ENCODE measurements at places on chromosomes 12 and 14.

DNA sequence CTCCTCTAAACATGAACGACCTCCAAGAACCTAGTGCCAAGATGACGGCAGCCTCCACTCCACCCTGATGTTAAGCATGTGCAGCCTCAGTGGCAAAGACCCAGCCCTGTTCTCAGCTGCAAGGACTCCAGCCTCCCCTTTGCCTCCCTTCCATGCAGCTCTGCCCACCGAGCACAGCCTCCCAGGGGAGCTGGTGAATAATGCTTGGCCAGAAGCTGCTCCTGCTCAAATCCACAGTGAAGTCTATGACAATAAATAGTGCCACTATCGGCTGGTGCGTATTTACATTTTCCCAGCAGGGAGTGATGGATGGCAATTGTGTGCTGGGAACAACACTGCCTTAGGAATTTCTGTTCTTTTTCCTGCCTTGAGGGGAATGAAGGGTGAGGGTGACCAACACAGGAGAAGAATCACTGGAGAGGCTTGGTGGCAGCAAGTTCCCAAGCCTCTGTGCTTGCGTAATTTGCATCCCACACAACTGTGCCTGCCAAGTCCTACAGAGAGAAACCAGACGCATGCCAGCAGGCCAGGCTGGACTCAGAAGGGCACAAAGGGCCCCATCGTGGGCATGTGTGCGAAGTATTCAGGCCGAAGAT is 29.9 kb upstream of the TC2N start:
- no peak for DNase-seq

GRCh38 chr12:81401241-81401640 is 323.4 kb downstream of the ACSS3 start:
- no peak for DNase-seq

DNA sequence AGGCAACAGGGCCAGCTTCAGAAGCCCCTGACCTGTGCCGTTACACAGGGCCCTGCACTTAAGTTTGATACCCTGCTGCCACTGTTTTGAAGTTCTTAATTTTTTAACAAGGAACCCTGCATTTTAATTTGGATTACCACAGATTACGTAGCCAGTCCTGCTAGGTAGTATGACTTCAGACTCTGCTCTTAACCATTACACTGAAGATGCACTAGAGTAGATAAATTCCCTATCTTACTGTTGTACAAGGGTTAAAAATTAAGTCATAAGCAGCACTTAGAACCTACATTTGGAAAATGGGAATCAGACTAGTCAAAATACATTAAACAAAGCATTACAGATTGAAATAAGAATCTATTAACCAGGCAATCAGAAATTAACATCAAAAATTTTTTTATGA is 2.3 kb downstream of the GNPNAT1 start:
- DNase-seq: no peak

DNA sequence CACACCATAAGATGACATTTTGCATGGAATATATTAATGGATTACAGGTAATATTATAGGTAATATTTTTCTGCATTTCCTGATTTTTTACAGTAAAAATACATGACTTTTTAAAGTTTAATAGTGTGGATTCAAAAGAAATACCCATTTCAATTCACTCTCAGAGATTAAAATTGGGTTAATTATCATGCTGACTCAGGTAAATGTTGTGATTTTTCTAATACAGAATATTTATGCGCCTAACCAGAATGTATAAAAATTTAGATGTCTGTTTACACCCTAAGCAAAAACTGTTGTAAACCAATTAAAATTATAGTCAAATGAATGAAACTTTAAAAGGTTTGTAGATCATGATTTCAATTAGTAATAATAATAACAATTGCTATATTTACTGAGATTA is 117.2 kb upstream of the FLRT2 start:
- DNase-seq: no peak

GRCh38 chr12:89539426-89540223 is 13.8 kb upstream of the POC1B start:
- DNase-seq: no peak

- DNase-seq: no peak
Observed at GRCh38 chr14:55851301-55851700, 266.9 kb upstream of the PELI2 start.

DNA sequence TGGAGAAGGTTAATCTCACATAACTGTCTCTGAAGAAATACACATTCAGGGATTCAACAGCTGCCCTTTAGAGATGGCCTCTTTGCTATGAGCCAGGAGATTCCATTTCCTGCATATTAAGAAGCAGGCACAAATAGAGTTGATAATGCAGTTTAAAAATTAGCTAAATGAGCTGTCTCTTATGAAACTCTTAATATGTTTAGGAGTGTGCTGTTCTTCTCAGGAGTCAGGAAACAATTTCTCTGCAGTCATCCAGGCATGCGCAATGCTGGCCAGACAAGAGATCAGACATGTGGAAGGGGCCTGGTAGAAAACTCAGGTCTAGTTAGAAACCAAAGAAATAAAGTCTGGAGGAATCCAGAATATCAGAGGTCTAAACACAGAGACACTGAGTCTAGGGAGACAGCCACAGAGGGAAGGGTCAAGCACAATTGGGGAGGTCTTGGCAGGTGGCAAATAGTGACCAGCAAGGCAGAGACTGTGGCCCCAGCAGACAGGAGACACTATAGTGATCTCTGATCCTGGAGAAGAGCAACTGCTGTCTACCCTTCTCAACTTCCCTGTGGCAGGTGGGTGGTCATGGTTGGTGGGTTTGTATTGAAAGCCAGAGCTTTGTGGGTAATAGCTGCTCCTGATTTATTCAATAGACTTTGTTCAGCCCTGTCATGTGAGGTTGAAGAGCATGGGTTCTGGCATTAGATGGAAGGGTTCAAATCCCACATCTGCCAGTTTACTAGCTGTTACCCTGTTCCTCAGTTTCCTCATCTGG is 185.8 kb upstream of the RMST start:
- DNase-seq: no peak

DNA sequence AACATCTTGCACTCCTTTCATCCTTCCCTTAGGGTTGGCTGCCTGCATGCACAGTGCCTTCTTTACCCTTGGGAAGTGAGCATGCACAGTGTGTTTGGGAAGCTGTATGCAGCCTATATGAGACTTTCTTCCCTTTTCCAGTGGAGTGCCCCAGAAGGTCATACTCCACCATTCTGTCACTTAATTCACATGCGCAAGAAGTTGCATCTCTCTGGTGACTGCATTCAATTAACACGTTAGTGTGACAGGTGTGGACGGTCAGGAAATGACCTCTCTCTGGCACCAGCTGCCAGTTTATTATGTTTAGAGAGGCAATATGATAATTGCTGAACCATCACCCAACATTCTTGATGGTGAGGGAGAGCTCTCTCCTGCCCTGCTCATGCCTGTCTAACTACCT is 770.0 kb downstream of the FLRT2 start:
- no peak for DNase-seq

GRCh38 chr12:21248679-21249078 is 86.0 kb downstream of the SLCO1A2 start:
- no peak for DNase-seq

DNA sequence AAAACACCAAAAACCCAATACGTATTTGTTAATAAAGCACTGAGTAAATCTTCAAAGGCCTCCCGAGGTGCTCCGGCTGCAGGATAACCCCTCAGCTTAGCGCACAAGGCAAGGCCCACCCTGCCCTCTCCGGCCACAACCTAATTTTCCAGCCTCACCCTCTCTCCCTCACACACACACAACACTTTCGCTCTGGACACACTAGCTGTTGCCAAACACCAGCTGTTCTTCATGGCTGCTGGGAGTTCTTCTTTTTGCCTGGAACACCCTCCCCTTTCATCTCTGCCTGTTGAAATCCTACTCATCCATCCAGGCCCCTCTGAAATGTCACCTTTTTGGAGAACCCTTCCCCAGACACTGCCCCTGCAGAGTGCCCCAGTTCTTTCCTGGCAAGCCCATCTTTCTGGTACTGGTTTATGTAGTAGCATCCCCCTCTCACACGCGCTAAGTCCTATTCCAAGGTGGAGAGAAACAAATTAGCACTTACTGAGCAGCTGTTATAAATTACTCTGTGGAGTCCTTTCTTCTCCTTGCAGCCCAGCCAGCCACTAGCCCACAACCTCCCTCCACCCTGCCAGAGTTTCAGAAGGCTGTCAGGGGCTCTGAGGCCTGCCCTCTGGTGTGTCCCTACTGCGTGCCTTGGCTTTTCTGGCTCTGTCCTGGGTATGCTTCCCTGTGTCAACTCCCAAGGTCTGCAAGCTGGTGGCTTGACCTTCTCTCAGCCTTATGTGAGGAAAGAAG is 805 bp upstream of the CRACR2A start:
- no peak for DNase-seq

GRCh38 chr12:122035292-122035691 is 13.6 kb downstream of the BCL7A start:
- no peak for DNase-seq

- no peak for DNase-seq
Observed at GRCh38 chr12:101927036-101927435, 49.7 kb downstream of the DRAM1 start.

- no peak for DNase-seq
Observed at GRCh38 chr14:38496092-38496491, 240.2 kb upstream of the CLEC14A start.

DNA sequence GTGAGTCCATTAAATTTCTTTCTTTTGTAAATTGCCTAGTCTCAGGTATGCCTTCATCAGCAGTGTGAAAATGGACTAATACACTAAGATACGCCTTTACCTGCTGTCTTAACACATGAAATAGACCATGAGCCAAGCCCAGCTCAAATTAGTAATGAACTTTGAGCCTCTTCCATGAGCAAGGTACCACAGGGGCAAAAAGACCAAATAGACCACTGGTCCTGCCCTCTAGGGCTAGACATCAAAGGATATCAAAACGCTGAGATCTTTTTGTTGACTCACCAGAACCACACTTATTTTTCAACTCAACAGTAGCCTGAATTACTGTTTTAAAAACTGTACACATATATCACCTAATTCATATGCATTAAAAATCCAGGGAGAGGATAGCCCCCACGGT is 137.5 kb upstream of the NOS1 start:
- DNase-seq: no peak

GRCh38 chr12:29320295-29321085 is 60.5 kb downstream of the ERGIC2 start:
- DNase-seq: no peak

DNA sequence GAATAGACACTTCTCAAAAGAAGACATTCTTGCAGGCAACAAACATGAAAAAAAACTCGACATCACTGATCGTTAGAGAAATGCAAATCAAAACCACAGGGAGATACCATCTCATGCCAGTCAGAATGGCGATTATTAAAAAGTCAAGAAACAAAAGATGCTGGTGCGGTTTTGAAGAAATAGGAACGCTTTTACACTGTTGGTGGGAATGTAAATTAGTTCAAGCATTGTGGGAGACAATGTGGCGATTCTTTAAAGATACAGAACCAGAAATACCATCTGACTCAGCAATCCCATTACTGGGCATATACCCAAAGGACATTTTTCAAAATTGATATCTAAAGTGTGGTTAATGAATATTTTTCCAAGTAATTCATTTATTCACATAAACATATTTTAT is 39.6 kb upstream of the LIN7A start:
- DNase-seq: no peak

DNA sequence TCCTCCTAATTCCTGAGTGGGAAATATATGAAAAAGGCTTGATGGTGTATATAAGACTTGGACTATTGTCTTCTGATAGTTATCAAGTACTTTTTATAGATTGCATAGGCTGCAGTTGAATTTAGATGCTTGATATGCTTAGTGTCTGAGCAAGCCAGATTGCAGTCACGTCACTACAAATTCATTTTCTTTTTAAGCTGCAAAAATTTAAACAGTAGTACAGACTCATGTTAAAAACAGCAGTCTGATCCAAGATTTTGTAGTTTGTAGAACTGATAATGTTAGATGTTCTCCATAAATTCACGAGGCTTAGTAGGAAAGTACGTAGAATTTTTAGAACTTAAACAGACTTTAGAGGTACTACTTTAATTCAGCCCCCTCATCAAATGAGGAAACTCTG is 126.4 kb downstream of the GPR135 start:
- DNase-seq: no peak

GRCh38 chr12:78494911-78495310 is 369.7 kb upstream of the SYT1 start:
- DNase-seq: no peak

GRCh38 chr12:106819991-106820390 is 45.5 kb downstream of the RIC8B start:
- no peak for DNase-seq

GRCh38 chr12:123485756-123486155 is 27.8 kb downstream of the SNRNP35 start:
- no peak for DNase-seq

GRCh38 chr12:39064708-39065107 is 159.3 kb upstream of the CPNE8 start:
- no peak for DNase-seq

- DNase-seq: peak; percentile 57
Observed at GRCh38 chr14:104389326-104390220, 190.0 kb upstream of the C14orf180 start.

DNA sequence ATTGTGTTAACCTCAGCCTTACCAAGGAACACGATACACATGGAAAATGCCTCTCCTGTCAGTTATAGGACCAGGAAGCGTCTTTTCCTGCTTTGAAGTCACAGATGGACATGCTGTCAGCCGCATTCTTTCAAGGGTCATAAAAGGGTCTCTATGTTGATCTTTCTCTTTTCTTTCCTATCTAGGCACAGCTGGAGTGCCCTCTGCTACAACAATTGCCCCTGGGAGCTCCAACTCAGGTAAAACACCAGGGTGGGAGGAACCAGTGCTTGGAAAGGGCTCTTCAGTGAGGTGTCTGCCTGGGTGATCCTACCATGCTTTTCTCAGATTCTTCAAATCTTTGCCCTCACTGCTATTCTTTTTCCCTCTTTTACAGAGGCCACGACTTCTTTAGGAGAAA is 157.4 kb upstream of the CNTN1 start:
- no peak for DNase-seq

- no peak for DNase-seq
Observed at GRCh38 chr14:102178806-102179205, 39.1 kb downstream of the WDR20 start.

DNA sequence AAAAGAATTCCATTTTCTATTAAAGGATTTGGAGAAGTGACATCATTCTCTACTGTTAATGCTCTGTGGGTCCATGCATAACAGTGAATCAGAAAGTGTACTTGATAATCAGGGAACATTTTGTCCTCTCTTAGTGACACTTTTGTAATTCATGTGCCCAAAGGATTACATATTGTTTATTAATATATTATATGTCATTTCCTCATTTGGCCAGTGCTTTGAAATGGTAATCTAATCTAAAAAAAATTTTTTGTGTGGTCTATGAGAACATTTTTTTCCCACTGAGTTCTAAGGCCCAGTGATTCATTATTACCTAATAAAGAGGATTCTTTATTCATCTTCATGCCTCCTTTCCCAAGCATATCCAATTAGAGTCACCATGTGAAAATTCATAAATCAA is 79.7 kb upstream of the MYF6 start:
- no peak for DNase-seq

GRCh38 chr14:102540315-102541028 is 30.9 kb upstream of the ANKRD9 start:
- no peak for DNase-seq

DNA sequence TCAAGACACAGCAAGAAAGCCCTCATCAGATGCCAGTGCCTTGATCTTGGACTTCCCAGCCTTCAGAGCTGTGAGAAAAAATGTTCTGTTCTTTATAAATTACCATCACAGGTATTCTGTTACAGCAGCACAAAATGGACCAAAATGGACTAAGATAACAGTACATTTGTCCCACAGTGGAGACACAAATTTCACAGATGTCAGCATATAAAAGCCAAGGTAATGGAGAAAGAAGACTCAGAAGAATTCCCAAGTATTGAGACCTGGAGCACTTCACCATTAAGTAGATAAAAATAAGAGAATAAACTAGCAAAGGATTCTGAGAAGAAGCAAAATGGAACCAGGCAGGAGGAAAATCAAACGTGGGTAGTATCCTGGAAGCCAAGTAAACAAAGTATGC is 131.0 kb downstream of the NOVA1 start:
- DNase-seq: no peak

All from T-helper 22 cell (primary cell).